ENCODE measurements at places on chromosomes 11 and 22. TPM values are rescaled to one million over a fixed set of nuclear protein-coding genes. Genes with fewer than 3 reads are reported as not detected.

The CPT1B gene
- 19.8 TPM for polyA plus RNA-seq

The SMIM38 gene
- polyA plus RNA-seq: 0.30 TPM

The BBOX1 gene
- polyA plus RNA-seq: 0.96 TPM

The PLET1 gene
- not detected for polyA plus RNA-seq

The KRTAP5-9 gene
- 0.45 TPM for polyA plus RNA-seq

The OR52W1 gene
- 0.10 TPM for polyA plus RNA-seq

The MS4A2 gene
- 0.07 TPM for polyA plus RNA-seq

The MCAM gene
- polyA plus RNA-seq: 50.4 TPM

The NNMT gene
- 4.0 TPM for polyA plus RNA-seq

The GGT1 gene
- 147 TPM for polyA plus RNA-seq

The P2RY2 gene
- 4.8 TPM for polyA plus RNA-seq

The OR8A1 gene
- not detected for polyA plus RNA-seq

The THY1 gene
- 44.4 TPM for polyA plus RNA-seq

The OR51B5 gene
- polyA plus RNA-seq: 0.30 TPM

The OR9Q2 gene
- not detected for polyA plus RNA-seq

The SCGB1A1 gene
- not detected for polyA plus RNA-seq

The TRIM6 gene
- polyA plus RNA-seq: 2.6 TPM
